ENCODE measurements at places on chromosomes 1 and 21.

GRCh38 chr21:42616446-42616845 is 37.0 kb upstream of the PDE9A start:
- no peak for DNase-seq

- no peak for DNase-seq
Measured at GRCh38 chr1:91226741-91227140, 177.9 kb downstream of the HFM1 start.

- no peak for DNase-seq
Measured at GRCh38 chr1:50424045-50424883, 1.0 kb upstream of the DMRTA2 start.

- DNase-seq = no peak
Measured at GRCh38 chr21:17422931-17423330, 89.9 kb upstream of the CXADR start.

GRCh38 chr1:60762911-60763310 is 319.4 kb upstream of the NFIA start:
- DNase-seq = no peak

GRCh38 chr1:209805341-209805781 is 581 bp downstream of the IRF6 start:
- DNase-seq = no peak

DNA sequence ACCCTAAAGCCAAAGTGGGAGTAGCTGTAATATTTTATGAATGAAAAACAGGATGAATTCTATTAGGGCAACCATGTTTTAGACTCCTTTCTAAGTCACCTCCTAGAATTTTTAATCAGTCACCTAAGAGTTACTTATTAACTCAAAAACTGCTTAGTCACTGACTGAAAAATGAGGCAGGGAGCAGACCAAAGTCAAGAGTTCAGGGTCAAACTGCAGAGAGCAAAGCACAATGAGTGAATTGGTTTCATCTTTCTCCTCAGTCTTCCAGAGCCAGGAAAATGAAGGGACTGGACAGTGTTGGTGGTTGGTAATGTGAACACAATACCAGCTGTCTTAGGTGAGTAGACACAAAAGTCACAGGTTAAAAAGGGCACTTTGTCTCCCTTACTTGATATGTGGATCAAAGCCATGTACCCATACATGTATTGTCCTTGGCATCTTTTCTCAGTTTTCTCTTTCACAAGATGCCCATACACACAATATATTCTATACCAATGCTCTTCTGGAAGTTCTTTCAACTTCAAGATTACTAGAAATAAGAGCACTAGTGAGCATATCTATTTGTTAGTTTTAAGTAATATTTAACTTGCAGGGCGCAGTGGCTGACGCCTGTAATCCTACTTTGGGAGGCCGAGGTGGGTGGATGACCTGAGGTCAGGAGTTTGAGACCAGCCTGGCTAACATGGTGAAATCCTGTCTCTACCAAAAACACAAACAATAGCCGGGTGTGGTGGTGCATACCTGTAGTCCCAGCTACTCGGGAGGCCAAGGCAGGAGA is 42.2 kb downstream of the ATP1B1 start:
- DNase-seq = no peak

- DNase-seq = no peak
Measured at GRCh38 chr1:221923929-221924598, 182.2 kb upstream of the DUSP10 start.

GRCh38 chr1:201625226-201625761 is 86.4 kb downstream of the NAV1 start:
- DNase-seq = no peak

- DNase-seq = no peak
Measured at GRCh38 chr21:32918478-32919120, 107.1 kb upstream of the OLIG2 start.

GRCh38 chr1:246398126-246398813 is 108.8 kb downstream of the SMYD3 start:
- no peak for DNase-seq

DNA sequence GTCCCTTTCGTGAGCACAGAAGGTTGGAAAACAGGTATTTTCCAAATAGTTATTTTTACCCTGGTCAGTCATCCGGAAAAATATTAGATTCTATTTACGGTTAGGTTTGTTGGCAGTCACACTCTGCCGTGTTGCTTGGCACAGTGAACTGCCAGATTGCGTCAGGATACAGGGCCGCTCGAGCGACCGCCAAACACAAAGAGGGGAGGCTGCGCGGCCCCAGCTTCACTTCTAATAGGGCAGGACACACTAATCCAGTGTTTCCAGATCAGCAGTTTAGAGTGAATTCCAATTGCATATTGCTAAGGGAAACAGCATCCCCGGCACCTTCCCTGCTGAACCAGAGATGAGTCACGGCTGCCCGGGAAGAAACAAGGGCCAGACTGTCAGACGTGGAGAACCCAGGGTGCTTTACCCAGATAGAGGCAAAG is 22.9 kb downstream of the UMODL1 start:
- DNase-seq = no peak

GRCh38 chr1:165897326-165898303 is 70.2 kb downstream of the UCK2 start:
- DNase-seq = no peak

- no peak for DNase-seq
Measured at GRCh38 chr1:235527196-235527814, 23.1 kb upstream of the B3GALNT2 start.

GRCh38 chr1:14371771-14372497 is 226.6 kb upstream of the KAZN start:
- DNase-seq = no peak

- DNase-seq = no peak
Measured at GRCh38 chr21:32772281-32773047, 909 bp upstream of the PAXBP1 start.

GRCh38 chr1:2441746-2442145 is 29.4 kb upstream of the PEX10 start:
- DNase-seq = no peak

DNA sequence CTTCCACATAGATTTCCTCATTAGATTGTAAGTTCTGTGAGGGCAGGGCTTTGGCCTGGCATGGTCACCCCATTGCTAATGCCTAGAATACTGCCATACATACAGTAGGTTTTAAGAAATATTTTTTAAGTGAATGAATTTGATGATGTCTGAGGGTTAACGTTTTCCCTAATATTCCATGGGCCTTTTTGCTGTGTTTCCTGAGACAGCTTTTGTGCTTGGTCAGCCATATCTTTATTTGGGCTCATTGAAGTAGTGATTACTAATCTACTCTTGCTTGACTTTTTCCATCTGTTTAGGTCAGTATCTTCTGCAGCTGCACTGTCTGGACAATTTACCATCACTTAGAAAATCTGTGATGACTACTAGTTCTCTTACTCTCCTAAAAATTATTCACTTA is 3.5 kb downstream of the CDC42 start:
- no peak for DNase-seq

- no peak for DNase-seq
Measured at GRCh38 chr1:118914379-118915161, 73.6 kb downstream of the TBX15 start.

DNA sequence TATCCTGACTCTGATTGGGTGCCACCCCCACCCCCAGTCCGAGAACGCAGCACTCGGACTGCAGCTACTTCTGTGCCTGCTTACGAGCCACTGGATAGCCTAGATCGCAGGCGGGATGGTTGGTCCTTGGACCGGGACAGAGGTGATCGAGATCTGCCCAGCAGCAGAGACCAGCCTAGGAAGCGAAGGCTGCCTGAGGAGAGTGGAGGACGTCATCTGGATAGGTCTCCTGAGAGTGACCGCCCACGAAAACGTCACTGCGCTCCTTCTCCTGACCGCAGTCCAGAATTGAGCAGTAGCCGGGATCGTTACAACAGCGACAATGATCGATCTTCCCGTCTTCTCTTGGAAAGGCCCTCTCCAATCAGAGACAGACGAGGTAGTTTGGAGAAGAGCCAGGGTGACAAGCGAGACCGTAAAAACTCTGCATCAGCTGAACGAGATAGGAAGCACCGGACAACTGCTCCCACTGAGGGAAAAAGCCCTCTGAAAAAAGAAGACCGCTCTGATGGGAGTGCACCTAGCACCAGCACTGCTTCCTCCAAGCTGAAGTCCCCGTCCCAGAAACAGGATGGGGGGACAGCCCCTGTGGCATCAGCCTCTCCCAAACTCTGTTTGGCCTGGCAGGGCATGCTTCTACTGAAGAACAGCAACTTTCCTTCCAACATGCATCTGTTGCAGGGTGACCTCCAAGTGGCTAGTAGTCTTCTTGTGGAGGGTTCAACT is 2.1 kb downstream of the RBM15 start:
- DNase-seq = no peak

GRCh38 chr1:164637461-164638375 is 78.7 kb downstream of the PBX1 start:
- no peak for DNase-seq

- DNase-seq = no peak
Measured at GRCh38 chr1:155013632-155014031, 11.0 kb downstream of the ZBTB7B start.

DNA sequence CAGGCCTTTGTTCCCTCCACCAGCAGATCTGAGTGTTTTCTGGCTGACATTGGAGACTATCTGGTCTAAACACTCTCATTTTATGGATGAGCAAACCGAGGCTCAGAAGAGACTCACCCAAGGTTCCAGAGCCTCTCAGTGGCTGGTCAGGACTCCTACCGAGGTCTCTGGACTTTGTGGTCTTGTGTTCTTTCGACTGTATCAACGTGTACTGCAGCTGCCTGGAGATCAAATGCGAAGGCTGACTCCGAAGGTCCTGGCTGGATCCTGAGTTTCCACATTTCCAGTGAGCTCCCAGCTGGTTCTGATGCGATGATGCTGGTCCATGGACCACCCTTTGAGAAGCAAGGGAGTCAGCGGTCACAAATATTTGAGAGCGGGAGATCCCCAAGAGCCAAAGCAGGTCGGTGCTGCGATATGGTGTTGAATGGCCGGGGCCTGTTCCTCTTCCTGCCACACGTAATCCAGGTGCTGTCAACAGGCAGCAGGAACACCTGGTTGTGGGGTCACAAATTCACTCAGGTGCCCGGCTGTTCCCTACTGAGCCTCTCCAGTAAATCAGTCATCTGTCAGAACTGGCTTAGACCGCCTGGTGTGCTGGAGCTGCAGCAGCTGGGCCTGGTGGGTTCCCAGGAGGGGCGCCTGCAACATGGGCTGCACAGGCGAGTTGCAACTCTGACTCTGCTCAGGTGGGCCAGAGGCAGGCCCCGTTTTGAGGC is 94.8 kb upstream of the USP24 start:
- DNase-seq = no peak

All from stimulated activated CD8-positive, alpha-beta memory T cell treated with anti-CD3 and anti-CD28 coated beads, Interleukin-4, amount 100 ng/mL, for 1 hour (primary cell).